Activated naive CD8-positive, alpha-beta T cell treated with anti-CD3 and anti-CD28 coated beads, Interleukin-2, amount 10 ng/mL, durations not matched to agents 7 days and 5 days (primary cell): ENCODE measurements at places on chromosomes 11 and 22. TPM values are rescaled to one million over a fixed set of nuclear protein-coding genes. Genes with fewer than 3 reads are reported as not detected.

GRCh38 chr11:130477586-130478203 is 29.2 kb downstream of the ADAMTS15 start:
- DNase-seq, result no peak

DNA sequence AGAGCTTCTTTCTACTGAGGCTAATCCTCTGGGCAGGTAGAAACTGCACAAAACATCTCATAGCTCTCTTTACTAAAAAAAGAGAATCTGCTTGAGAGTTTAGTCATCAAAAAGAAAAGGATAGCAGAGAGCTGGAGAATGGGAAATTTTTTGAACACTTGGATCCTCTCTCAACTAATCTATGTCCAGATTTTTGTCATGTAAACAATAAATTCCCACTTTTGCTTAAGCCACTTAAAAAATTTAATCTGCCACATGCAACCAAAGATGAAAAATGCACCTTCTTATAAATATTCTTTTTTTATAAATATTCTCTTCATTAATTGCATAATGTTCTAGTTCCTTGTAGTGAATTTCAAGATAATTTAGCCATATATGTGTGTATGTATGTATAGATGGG is 10.5 kb downstream of the OR5D16 start:
- no peak for DNase-seq

- no peak for DNase-seq
Observed at GRCh38 chr11:122453586-122453985, 201.9 kb upstream of the UBASH3B start.

GRCh38 chr22:19079691-19080090 is 42.5 kb downstream of the DGCR2 start:
- DNase-seq, result no peak

TRPC6 gene
- total RNA-seq, result not detected
